Cerebellum (tissue), 4 donors: ENCODE measurements at places on chromosomes 6 and 20. TPM values are rescaled to one million over a fixed set of nuclear protein-coding genes. Genes with fewer than 3 reads are reported as not detected.

BIRC7 gene
- total RNA-seq = not detected

SLCO4A1 gene
- 2.1 TPM for total RNA-seq

HLA-DRB1 gene
- 0.73 TPM for total RNA-seq

TGIF2 gene
- 14.2 TPM for total RNA-seq

CDK5RAP1 gene
- total RNA-seq = 28.4 TPM
